ENCODE measurements at places on chromosomes 1 and 21. TPM values are rescaled to one million over a fixed set of nuclear protein-coding genes. Genes with fewer than 3 reads are reported as not detected.

GRCh38 chr1:7011826-7012225, 226.6 kb downstream of the CAMTA1 start:
- no peak for DNase-seq

Gene NPR1
- 3.0 TPM for total RNA-seq

GRCh38 chr1:67332653-67333529, 25.2 kb downstream of the IL12RB2 start:
- no peak for DNase-seq

- peak; percentile 88 for DNase-seq
Observed at GRCh38 chr1:223712194-223712849, at the start of gene CAPN2. TSS of gene CAPN2 (plus strand) at chr1:223712539. CDS start at chr1:223712641, 102 bp downstream.

DNA sequence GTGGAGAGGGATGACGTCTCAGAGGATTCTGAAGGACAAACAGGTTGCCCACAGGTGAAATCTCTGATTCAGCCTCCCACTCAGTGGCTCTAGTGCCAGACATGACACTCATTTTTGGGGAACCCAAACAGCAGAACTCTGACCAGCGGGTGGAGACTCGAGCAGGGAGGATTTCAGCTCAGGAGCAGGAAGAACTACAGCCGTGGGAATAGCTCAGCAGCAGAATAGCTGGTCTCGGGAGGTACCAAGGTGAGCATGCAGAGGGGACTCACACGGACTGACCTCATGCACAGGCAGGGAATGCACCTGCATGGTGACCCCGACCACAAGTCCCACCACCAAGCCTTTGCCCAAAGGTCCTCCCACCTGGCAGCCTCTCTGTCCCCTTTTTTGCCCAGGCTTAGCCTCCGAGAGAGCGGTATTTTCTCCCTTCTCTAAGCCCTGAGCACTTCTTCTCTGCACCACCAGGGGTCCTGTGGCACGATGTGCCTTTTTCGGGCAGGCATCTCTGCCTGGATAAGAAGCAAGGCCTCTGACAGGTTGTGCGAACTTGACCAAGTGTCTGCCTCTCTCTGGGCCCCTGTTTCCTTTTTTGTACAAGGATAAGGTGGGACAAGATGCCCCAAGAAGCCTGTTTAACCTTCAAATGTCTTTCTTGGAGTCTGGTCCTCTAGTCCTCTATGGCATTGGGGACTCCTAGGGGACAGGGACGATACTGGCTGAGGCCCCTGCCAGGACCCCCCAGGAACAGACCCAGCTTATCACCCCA, 8.8 kb upstream of the FGR start:
- DNase-seq, result peak; percentile 44

Gene RAP1GAP
- 0.17 TPM for total RNA-seq

DNA sequence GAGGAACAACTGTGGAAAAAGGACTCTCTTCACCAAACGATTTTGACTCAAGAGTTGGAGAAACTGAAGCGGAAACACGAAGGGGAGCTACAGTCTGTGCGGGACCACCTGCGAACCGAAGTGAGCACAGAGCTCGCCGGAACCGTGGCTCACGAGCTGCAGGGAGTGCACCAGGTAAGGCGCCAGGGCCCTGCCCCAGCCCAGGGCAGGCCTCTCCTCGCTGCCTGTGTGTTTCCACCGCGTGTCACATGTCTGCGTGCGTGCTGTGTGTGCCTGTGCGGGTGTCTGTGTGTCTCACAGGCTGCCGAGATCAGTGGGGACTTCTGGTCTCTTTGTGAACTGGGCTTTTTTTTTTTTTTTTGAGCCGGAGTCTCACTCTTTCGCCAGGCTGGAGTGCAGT, 43.0 kb downstream of the PCNT start:
- DNase-seq, result no peak

Gene SEMA4A
- 0.29 TPM for total RNA-seq

Gene REG4
- not detected for total RNA-seq

Gene OR2T33
- not detected for total RNA-seq

DNA sequence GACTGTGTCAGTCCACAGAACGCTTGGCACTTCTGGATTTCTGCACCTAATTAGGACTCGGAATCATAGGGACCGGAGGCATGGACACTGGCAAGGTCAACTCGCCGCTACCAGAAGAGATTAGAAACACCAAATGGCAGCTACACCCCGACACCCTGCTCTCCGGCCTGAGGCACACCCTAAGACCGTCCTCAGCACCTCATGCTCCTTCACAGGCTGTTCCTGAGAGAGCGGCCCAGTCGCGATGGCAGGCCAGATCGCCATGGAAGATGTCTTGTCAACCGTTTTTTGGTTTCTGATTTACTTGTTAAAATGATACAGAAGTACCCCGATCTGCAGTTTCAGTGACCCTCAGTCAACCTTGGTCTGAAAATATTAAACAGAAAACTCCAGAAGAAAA, 46.8 kb downstream of the NPHP4 start:
- DNase-seq, result no peak

GRCh38 chr1:183195142-183195574, 9.1 kb downstream of the LAMC2 start:
- peak; percentile 34 for DNase-seq

Gene FCRL5
- not detected for total RNA-seq

- no peak for DNase-seq
Observed at GRCh38 chr21:34882719-34883131, 166.4 kb downstream of the RUNX1 start.

- no peak for DNase-seq
Observed at GRCh38 chr21:16797966-16798365, 714.9 kb upstream of the CXADR start.

Gene KCNJ9
- not detected for total RNA-seq

DNA sequence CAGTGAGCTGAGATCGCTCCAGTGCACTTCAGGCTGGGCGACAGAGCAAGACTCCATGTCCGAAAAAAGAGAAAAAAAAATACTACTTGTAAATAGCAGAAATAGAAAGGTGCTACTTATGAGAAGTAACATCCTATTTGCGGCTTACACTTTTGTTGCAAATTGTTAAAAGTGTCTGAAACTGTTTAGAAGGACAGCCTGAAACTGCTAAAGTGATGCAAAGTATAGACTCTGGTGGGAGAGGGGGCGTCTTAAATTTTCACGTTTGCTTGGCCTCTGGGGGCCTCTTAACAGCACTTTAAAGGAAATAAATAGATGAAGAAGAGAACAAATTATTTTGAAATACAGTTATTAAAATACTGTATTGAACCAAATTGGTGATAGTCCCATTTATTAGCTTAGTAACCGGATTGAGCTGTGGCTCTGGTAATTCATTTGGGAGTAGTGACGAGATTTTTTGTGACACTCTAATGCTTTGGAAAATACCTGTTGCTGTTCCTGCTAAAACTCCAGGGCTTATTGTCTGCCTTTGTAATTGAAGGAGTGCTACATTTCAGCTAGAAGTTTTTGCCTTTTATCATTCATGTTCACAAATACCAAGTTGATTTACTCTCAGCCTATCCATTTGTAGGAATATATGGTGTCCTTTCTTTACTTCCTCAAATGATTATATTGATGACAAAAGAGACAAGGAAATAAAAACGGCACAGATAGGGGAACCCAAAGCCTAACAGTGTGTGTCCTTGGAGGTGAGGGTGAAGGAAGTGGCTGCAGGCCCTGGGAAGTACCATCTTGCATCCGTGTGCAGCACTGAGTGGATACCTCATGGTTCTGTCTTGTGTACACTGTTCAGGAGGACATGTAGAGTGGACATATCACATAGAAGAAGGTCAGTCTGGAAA, 6.2 kb downstream of the PKNOX1 start:
- no peak for DNase-seq

Gene CDA
- 0.35 TPM for total RNA-seq

DNA sequence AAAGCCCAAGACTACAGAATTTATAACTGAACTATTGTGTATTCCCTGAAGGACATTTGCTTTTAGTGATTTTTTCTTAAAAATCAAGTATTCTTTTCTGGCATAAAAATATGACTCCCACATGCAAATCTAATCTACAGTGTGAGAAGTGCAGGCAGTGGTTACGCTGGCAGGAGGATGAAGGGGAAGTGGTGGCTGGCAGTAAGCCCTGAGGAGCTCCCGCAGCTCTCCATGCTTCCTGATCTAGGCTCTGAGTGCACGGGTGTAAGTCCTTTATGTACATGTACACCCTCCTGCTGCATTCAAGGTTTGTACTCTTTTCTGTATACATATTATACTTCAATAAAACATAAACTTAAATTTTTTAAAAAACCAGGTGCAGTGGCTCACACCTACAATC, 67.5 kb upstream of the PRDX6 start:
- DNase-seq, result no peak

- DNase-seq, result no peak
Observed at GRCh38 chr1:104760017-104760416, 1010.3 kb downstream of the AMY1C start.
